ENCODE measurements at places on chromosomes 7 and 10.

DNA sequence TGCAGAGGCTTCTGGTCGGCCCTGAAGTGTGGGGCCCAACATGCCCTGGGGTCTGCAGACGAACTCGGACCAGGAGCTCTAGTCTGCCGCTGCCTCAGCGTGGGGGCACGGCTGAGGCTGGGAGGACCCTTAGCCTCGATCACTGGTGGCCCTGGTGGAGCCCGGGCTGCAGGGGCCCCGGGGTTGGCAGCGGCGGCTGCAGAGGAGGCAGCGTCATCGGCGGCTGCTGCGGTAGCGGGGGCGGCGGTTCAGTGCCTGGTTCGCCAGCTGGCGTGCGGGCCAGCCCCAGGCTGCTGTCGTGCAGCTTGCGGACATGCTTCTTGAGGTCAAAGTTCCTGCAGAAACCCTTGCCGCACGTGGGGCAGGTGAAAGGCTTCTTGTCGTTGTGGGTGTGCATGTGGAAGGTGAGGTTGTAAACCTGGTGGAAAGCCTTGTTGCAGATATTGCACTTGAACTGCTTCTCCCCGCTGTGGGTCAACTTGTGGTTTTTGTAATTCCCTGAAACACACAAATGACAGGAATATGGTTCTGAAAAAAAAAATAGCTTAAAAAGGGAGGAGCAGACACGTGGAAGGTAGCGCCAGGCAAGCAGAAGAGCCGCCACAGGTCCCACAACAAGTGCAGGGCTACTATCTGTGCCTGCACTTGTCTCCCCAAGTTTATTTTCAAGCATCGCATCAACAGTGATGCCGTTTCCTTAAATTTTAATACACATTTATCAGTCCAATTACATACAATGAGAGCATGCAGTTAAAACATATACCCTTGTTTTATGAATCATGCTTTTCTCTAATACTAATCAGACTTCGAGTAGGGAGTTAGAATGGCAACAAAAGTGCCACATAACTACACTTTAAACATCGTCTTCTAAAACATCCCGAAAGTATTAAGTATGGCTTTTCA, 2.4 kb downstream of the FEZF1 start:
- no peak for DNase-seq

DNA sequence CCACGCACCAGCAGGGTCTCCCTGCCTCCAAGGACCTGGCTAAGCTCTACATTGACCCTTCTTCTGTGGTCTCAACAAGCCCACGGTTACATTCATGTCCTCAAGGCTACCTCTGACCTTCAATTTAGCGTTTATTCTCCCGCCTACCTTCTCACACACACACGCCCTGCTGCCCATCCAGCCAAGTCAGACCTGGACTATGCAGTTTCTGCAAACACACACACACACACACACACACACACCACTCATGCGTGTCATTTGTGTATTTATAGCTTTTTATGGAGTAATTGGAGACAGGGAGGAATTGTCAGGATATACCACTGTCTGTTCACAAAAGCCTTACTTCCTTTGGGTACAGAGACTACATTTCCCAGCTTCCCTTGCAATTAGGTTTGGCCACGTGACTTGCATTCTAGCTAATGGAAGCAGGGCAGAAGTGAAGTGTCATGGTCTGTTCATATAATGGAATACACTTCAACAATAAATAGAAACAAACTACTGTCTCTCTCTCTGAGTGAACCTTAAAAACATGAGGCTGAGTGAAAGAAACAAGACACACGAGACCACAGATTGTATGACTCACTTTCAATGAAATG, 53.8 kb upstream of the CPXM2 start:
- no peak for DNase-seq

- no peak for DNase-seq
Observed at GRCh38 chr10:72353028-72353964, 1.4 kb downstream of the DNAJB12 start.

- no peak for DNase-seq
Observed at GRCh38 chr10:62869958-62870357, 53.8 kb upstream of the EGR2 start.

DNA sequence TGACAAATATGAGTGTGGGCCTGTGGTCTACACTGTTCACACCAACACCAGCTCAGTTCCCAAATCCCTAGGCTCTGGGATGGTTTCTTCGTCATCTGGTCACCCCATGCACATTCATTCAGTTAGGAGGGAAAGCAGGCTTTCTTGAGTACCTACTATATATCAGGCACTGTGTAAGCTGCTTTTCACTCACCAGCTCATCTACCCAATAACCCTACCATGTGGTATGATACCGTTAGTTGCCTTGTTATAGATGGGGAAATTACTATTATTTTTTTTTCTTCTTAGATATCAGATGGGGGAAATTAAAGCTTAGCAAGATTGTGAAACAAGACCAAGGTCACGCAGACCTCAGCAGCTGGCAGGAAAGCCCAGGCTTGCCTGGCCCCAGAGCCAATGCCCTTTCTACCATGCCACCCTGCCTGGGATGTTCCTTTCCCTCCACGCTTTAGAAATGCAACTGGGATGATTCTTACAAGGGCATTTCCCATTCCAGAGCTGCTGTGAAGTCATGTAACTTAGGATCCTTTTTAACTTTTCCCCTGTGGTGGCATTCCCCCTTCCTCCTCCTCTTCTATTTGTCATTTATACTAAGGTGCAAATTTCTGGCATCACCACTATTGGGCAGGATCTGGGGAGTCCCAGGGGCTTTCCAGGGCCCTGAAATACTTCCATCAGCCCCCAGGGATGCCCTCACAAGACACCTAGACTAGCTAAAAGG, 93.1 kb upstream of the EFCAB10 start:
- no peak for DNase-seq

- no peak for DNase-seq
Observed at GRCh38 chr7:133401225-133401624, 148.3 kb downstream of the EXOC4 start.

DNA sequence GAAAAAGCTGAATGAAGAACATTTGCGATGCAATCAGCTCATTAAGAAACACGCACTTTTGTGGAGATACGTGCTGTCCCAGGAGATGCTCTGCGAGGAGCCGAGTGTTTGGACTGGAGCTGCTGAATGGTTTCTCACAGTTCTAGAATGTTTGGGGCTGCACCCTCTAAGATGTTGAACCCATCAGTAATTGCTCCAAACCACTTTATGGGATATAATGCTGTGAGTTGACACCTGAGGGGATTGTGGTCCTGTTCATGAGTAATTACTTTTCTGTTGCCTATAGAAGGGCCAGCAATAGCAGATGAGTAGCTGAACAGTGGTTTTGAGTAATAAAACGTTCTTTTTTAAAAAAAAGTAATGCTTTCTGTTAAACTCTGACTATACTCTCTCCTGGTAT, 63.1 kb downstream of the IKZF1 start:
- no peak for DNase-seq

GRCh38 chr7:75980430-75981202, 13.8 kb downstream of the TMEM120A start:
- no peak for DNase-seq

GRCh38 chr7:91427051-91427450, 162.8 kb downstream of the FZD1 start:
- DNase-seq, result no peak

GRCh38 chr7:102424787-102425218, 8.6 kb upstream of the ORAI2 start:
- no peak for DNase-seq

Data from activated CD8-positive, alpha-beta memory T cell treated with anti-CD3 and anti-CD28 coated beads for 48 hours (primary cell).